Stimulated activated CD8-positive, alpha-beta memory T cell treated with anti-CD3 and anti-CD28 coated beads, Interleukin-7, amount 100 ng/mL, for 48 hours (primary cell): ENCODE measurements at places on chromosomes 6 and 20.

GRCh38 chr20:49591217-49591865 lies 23.4 kb upstream of the PTGIS start:
- no peak for DNase-seq

DNA sequence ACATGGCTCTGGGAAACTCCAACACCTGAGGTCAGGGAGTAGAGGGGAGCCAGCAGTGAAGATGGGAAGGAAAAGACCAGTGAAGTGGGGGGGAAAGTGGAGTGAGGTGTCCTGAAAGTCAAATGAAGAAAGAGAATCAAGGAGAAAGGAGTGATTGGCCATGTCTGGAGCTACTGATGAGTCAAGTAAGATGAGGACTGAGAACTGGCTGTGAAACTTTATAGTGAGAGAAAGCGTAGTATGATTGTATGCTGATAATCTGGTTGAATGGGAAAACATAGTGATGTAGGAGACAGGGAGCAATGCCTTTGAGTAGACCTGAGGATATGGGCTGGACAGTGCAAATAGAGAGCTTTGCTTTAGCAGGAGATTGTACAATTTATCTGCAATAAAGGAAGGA lies 183.6 kb upstream of the GMDS start:
- no peak for DNase-seq

DNA sequence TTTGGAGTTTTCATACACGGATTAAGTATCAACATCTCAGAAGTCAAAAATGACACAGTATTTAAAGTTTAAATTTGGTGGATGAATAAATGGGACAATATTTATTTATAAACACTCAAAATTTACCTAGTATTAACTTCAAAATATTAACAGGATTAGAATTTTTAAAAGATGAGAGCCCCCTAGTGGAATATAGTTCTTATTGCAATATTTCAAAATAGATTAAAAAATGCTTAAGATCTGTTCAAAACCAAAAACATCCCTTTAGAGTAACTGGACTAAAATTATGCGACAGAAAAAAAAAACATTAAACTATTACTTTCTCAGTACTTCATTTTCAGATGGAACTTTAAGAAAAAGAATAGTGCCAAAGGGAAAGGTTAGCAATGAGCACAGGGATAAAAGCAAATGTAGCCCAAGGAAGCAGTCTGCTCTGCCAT lies 56.6 kb downstream of the SNX14 start:
- no peak for DNase-seq

DNA sequence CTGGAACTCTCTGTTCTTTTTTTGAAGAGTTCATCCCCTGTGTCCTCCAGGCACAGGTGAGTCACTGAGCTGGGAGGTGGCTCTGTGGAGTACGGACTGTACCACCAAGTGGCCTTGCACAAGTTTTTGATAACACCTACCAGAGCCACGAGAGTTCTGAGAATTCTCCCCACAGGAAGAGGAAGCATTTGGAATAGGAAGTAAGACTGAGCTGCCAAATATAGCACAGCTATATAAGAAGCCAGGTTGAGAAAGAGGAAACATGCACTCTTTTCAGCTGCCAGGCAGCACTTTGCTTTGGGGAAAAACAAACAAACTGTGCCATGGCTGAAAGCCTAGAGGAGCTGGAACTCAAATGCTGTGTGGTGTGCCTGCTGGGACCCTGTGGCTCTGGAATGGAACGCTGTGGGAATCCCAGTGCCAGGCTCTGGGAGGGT lies 70.8 kb upstream of the RIPOR2 start:
- DNase-seq = peak; percentile 44

GRCh38 chr20:3082306-3082951 lies 2.1 kb downstream of the AVP start:
- DNase-seq = no peak

GRCh38 chr6:158978757-158979156 lies 21.2 kb downstream of the RSPH3 start:
- no peak for DNase-seq

GRCh38 chr6:122432816-122433215 lies 33.4 kb downstream of the HSF2 start:
- DNase-seq = no peak

DNA sequence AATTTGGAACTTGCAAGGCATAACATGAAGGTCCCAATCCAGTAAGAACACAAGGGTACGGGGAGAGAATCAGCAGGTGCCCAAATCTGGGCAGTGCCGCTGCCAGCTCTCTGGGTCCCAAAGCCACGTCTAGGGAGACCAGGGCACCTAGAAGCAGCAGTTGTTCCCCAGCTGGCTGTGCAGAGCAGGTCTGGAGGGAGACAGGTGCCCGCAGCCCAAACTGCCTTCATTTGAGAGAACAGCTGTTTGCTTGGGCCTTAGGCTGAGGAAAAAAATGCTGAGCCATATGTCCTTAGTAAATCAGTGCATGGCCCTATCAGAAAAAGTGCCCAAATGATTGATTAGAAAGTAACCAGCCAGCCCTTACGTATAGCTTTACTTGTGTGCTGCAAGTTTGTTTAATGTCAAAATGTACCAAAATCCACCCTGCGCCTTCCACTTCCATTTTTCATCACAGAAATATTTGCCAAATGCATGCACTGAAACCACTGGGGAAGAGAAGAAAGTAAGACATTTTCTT lies 9.1 kb upstream of the PRELID3B start:
- DNase-seq = no peak

DNA sequence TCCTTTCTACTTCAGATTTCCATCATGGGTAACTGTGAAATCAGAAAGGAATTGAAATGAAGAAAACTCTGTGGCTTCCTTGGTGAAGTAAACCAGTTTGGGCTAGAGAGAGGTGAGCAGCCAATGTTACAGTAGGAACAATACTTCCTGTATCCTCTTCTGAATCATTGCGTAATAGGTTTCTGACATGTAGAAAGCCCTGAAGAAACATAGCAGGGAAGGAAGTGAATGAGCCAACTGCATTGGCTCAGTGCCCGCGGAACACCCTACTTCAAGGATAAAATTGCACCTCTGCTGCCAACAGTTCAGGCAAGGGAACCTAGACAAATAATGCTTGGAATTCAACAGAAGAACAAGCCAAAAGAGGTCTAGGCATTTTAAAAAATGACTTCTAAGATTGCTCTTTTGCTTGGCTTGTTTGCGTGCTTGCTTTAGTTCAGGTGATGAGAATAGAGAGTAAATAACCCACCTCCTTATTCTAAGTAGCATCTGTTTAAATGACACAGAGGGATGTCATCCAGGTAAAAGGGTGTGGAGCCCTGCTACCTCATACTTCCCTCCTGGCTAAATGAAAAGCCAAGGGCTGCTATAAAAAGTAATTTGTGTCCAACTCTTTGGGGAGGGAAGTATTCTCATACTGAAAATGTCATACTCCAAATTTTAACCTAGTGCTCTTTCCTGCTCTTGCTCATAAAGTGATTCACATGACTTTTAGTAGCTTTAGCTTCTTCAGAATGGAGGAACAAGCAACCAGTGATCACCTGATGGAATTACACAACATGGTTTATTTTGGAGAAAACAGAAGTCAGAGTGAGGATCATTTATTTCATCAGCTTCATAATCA lies 30.0 kb upstream of the AKIRIN2 start:
- DNase-seq = no peak

DNA sequence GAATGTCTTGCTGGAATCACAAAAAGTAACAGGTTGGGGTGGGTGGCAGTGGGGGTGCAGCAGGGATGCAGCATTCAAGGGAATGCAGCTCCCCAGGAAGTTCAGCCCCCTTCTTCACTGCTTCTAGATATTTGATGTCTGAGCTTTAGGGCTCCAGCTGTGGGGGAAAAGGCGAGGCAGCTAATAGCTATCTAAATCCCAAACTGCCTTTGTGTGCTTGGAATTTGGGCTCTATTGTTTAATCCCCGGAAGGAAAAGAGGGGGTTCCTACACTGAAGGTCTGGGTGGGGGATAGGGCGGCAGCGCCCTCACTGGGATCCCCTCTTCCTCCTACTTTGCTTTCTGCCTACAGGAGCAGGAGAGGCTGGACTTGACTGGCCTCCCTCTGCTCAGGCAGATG lies 116.5 kb downstream of the SOBP start:
- no peak for DNase-seq

- no peak for DNase-seq
Observed at GRCh38 chr20:47719211-47719610, 66.1 kb downstream of the SULF2 start.

- DNase-seq = no peak
Observed at GRCh38 chr6:52546192-52546591, 30.7 kb downstream of the TRAM2 start.

GRCh38 chr6:33609528-33609927 lies 11.6 kb upstream of the ITPR3 start:
- DNase-seq = no peak

DNA sequence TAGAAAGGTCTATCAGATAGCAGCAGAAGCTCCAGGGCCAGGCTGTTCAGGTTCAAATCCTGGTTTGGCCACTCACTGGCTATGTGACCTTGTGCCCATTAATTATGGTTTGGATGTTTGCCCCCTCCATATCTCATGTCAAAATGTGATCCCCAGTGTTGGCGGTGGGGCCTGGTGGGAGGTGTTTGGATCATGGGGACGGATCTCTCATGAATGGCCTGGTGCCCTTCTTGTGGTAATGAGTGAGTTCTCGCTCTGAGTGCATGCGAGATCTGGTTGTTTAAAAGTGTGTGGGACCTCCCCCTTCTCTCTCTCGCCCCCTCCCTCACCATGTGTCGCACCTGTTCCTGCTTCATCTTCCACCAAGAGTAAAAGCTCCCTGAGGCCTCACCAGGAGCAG lies 240.9 kb downstream of the LRFN2 start:
- DNase-seq = no peak

- DNase-seq = no peak
Observed at GRCh38 chr6:30349421-30350177, 4.6 kb downstream of the RPP21 start.

GRCh38 chr20:47727170-47727880 lies 58.0 kb downstream of the SULF2 start:
- DNase-seq = peak; percentile 71

- no peak for DNase-seq
Observed at GRCh38 chr6:56440551-56440981, 193.2 kb upstream of the COL21A1 start.

- DNase-seq = no peak
Observed at GRCh38 chr6:23096876-23097275, 527.5 kb downstream of the HDGFL1 start.

DNA sequence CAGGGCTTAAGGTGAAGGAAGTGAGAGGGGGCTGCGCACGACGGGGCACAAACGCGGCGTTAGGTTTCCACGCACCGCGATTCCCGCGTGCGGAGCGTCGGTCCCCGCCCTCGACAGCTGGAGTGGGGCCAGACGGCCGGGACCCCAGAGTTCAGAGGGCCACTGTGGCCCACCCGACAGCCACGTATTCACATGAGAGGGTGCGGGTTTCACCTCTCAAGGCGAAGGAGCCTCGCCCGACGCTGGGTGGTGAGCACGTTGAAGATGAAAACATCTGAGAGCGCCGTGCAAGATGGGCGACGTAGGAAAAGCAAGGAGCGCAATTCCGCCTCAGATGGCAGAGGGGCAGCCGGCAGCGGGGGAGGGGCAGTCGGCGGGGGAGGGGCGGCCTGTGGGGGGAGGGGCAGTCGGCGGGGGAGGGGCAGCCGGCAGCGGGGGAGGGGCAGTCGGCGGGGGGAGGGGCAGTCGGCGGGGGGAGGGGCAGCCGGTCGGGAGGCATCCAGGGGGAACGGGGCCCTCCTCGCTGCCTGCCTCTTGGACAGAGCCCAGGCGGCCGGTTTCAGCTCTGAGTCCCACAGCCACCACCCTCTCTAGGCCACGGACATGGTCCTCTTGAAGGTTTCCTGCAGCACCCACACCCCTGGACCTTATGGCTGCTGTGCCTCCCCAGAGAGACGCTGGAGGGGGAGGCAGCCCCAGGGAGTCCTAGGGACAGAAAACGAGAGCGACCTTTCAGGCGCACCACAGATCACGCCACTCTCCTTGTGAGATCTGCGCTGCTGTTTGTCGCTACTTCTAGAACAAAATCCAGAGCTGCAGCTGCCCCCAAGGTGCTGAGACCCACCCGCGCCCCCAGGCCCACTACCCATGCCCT lies 113.7 kb downstream of the DLL1 start:
- DNase-seq = no peak

DNA sequence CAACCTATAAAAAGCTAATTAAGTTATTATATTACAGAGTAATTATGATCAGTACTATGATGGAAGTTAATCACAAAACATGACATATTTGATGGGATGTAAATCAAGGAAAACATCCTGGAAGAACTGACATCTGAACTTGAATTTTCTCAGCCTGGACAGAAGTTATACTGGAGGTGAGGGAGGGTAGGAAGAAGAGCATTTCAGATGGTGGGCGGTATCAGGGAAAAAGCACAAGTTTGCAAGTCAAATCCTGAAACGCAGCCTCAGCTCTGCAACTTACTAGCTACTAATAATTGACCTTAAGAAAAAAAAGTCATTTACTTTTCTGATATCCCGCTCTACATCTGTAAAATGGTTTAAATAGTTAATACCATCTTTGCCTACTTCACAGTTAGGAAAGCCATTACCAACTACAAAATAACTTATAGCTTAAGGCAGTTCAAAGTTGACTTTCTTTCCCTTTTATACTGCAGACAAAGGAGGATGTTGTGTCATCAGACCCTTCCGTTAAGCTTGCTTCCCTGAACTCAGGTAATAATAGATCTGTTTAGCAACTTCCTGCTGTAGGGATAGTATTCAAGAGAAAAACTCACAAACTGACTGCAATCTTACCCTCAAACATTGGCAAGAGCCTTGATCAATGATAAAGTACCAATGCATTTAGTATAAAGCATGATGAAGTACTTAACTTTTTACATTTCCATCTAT lies 21.0 kb downstream of the NOL7 start:
- DNase-seq = no peak

DNA sequence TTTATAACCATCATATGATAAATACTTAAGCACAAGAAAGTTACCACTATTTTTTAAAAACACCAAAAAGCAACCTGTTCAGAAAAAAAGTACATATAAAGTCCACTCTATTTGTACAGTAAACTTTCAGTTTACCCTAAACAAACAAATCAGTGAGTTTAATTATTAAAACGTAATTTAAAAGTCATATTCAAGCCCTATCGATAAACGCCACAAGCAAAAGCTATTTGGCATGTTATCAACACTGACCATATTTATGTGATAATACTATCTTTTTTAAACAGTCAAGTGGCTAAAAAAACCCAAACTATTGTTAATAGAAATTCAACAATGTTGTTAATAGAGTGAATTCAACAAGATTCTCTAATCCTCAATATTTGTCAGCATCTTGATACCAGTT lies 1.9 kb downstream of the KATNA1 start:
- DNase-seq = no peak

GRCh38 chr6:49342410-49342809 lies 120.6 kb downstream of the MMUT start:
- DNase-seq = no peak

- DNase-seq = peak; percentile 39
Observed at GRCh38 chr6:144334150-144334708, 49.1 kb downstream of the UTRN start.

- DNase-seq = no peak
Observed at GRCh38 chr6:87628424-87628823, 38.5 kb downstream of the ORC3 start.

- no peak for DNase-seq
Observed at GRCh38 chr6:22766979-22767378, 197.6 kb downstream of the HDGFL1 start.

GRCh38 chr6:151490996-151491395 lies 2.8 kb upstream of the CCDC170 start:
- DNase-seq = no peak
